Renal cortical epithelial cell (primary cell): ENCODE measurements at places on chromosomes 7 and 10. TPM values are rescaled to one million over a fixed set of nuclear protein-coding genes. Genes with fewer than 3 reads are reported as not detected.

DNA sequence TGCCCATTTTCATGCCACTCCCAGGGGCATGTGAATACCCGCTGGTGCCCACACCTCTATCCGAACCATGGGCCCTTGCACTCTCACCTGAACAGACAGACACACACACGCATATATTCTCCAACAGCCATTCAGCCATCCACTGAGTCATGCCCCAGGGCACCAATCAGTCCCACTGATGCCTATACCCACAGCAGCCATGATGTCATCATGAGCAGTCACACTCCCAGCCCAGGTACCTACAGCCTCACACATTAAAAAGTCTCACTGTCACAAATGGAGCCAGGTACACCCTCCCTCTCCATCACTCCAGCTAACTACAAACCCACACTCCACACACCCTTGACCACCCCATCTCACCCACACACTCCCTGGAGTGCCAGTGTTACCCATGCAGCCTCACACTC lies 12.2 kb downstream of the VSIR start:
- no peak for DNase-seq

- DNase-seq, result no peak
Observed at GRCh38 chr10:14016011-14016536, 314.6 kb downstream of the FRMD4A start.

Gene HTR5A
- total RNA-seq, result not detected in 2 replicates

DNA sequence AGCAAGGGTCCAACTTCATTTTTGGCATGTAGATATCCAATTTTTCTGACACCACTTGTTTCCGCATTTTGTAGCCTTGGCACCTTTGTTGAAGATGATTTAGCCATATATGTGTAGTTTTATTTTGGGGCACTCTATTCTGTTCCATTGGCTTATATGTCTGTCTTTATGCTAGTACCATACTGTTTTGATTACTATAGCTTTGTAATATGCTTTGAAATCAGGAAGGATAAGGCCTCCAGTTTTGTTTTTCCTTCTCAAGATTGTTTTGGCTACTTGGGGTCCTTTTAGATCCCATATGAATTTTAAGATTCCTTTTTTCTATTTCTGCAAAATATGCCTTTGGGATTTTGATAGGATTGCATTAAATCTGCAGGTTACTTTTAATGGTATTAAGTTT lies 9.5 kb upstream of the BTBD16 start:
- DNase-seq, result no peak

DNA sequence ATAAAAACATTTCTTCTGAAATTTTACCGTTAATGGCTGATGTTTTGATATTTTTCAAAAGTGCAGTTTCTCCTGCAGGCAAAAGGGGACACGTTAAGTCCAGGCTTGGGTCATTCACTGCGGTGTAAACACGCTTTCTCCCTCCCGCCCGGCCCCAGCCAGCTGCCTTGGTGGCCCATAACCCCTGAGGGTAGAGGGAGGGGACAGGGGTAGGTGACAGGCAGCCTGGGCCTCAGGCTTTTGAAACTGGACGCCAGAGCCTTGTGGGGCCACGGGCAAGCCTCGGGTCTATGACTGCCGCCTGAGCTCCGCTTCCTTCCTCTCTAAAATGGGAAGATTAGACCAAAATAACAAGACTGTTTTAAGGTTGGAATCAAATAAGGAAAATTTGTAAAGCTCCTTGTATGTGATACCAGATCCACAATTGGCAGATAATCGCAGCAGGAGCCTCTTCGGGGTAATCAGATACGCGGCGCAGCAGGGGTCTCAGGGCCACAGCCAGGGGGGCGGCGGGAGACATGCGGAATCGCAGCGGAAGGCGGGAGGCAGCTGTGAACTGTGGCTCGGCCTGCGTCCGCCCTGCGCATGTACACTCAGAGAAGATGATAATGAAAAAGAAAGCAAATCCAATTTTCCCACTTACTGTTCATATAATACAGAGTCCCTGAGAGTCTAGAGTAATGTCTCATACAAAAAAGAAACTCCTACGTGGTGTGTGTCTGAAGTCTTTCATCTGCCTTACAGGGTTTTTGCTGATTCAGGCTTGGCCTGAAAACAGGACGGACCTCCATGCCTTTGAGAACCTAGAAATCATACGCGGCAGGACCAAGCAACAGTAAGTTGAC lies 138.3 kb downstream of the EGFR start:
- DNase-seq, result no peak

DNA sequence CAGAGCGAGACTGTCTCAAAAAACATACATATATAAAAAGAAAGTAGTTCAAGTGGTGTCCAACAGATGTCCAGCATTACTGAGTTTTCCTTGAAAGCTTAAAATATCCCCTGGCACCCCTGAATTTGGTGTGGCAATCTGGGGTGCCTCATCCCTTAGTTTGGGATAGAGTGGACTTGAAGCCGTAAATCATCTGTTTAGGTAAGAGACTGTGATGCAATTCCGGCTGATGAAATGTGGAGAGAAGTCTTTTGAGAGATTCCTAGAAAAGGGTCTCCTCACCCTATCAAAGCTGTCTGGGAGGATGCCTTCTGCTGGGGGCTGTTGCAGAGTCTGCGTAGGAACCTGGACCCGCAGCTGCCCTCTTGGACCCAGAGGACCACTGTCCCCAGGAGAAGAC lies 408.0 kb downstream of the RPS24 start:
- no peak for DNase-seq

Gene PANK1
- total RNA-seq, result 14.6 and 25.3 TPM in 2 replicates

DNA sequence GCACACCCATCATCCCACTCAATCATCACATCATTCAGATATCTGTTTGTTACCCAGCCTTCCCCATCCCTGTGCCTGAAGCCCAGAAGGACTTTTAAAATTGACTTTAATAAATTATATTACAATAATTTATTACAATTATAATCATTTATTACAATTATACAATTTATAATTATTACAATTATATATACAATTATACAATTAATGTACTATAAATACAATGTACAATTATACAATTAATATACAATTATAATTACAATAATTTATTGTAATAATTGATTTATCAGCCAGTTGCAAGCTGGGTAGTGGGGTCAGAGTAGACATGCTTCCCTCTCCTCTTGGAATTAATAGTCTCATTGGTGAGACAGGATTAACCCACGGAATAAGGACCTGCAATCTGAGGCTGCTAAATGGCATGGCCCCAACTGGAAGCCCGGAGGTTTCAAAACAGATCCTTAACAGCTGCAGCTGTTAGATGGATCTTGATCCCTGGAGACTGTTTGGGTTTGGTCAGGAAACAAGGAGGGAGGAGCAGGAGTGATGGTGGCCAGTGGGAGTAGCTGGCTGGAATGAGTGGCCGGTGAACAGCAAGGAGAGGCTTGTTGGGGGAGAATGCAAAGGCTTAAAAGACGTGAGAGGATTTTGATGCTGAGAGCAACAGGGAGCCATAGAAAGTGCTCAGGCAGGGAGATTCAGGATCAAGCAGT lies 402.8 kb upstream of the PODXL start:
- DNase-seq, result no peak

DNA sequence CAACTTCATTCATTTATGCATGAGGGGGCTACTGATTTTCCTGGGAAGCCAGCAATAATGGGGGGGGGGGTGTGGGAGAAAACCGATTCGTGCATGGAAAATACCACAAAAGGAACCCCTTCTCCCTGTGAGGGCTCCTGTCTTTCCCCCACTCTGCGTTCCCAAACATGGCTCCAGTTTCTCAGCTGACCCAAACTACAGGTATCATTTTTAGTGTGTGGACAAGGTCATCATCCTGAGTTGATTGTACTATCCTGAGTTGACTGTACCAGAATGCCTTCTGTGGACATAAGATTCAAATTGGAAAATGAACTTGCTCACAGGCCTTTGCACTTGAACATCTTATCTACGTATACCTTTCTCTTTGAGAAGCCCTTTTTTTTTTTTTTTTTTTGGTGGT lies 49.9 kb downstream of the ZRANB1 start:
- no peak for DNase-seq

GRCh38 chr10:1114315-1114714 lies 58.1 kb downstream of the WDR37 start:
- DNase-seq, result no peak

Gene MRM2
- total RNA-seq, result 17.9 and 25.9 TPM in 2 replicates

Gene LHPP
- total RNA-seq, result 18.1 and 18.4 TPM in 2 replicates

DNA sequence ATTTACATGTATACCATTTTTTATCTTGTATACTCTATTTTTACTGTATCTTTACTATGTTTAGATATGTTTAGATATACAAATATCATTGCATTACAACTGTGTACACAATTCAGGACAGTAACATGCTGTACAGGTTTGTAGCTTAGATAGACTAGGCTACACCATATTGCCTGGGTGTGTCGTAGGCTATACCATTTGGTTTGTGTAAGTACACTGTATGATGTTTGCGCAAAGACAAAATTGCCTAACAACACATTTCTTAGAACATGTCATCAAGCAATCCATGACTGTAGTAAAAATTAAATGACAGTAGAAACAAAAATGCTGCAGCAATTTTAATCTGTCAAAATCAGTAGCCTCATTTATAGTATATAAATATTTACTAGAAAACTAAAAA lies 812.2 kb downstream of the GRM8 start:
- no peak for DNase-seq

DNA sequence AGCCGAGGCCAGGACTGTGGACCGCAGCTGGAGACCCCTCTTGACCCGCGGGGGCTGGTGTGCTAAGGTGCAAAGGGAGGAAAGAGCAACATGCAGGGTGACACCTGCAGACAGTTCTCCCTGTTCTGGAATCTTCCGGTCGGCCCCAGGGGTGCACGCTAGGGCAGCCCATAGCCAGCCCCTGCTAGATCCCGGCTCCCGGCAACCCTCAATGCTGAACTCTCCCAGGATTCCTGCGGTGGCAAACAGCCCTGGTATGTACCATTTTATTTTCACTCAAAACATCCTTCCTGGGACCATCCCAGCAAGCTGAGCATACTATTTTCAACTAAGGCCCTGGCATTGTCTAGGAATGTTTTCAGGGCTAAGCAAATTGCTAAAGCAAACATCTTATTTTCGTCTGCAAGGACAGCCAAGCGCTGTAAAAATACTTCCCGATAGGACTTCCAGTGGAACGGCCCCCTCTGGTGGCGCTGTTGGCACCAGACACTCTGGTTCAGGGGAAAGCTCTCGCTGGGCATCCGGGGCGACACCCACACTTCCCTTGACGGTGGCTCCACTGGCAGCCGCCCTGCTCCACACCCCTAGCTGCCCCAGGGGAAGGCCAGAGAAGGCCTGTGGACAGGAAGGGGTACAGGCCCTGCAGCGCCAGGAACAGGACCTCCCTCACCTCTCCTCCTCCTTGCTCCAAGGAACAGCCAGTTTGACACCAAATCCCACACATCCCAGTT lies 99.4 kb downstream of the CTBP2 start:
- peak; percentile 87 for DNase-seq

DNA sequence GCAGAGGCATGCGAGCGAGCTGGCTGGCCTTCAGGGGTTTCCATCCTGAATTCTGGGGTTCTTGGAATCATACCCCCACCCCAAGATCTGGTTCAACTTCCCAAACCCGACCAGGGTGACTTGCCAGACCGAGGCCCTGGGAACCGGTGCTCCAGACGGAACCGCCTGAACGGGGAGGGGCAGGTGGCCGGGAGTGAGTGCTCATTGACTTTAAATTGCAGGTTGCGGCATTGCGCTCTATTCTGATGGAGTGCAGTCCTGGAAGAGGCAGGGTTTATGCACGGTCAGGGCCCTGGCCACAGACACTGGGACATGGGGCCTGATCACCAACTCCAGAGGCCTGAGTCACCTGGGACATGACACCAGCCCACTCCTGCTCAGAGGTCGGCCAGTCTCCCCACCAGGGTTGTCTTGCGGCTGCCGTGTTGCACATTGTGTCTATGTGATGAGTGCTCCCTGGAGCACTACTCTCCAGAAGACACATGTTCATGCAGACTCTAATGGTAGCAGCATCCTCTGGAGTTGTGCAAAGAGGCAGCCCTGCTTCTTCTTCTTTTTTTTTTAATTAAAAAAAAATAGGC lies 5.8 kb upstream of the DDIT4 start:
- no peak for DNase-seq

DNA sequence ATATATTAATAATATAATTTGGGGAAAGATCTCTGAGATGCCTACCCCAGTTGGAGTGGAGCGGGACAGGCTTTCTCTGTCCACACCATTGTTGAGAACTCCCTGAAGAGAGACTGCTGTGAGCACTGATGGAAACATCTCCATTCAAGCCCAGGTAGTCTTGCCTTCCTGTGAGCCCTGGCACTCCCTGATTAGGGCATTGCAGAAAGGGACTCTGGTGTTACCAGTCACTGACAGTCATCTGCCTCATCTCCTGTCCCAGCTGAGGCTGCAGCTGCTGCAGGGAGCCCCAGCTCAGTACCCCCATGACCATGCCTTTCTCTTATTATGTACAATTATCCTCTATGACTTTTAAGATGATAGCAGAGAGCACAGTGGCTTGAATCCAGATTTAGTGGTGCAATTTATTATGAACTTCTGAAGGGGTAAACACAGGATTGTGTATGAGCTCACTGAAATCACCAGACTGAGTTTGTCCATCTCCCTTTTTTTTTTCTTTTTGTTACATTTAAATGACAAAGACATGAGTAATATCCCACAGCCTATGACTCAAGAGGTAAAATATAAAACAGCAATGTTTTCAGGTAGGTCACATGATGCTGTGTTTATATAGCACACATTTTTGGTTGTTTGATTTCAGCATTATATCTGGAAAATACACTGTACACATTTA lies 236.9 kb downstream of the SLC25A13 start:
- DNase-seq, result peak; percentile 94

GRCh38 chr7:155213385-155213784 lies 84.3 kb upstream of the INSIG1 start:
- no peak for DNase-seq

DNA sequence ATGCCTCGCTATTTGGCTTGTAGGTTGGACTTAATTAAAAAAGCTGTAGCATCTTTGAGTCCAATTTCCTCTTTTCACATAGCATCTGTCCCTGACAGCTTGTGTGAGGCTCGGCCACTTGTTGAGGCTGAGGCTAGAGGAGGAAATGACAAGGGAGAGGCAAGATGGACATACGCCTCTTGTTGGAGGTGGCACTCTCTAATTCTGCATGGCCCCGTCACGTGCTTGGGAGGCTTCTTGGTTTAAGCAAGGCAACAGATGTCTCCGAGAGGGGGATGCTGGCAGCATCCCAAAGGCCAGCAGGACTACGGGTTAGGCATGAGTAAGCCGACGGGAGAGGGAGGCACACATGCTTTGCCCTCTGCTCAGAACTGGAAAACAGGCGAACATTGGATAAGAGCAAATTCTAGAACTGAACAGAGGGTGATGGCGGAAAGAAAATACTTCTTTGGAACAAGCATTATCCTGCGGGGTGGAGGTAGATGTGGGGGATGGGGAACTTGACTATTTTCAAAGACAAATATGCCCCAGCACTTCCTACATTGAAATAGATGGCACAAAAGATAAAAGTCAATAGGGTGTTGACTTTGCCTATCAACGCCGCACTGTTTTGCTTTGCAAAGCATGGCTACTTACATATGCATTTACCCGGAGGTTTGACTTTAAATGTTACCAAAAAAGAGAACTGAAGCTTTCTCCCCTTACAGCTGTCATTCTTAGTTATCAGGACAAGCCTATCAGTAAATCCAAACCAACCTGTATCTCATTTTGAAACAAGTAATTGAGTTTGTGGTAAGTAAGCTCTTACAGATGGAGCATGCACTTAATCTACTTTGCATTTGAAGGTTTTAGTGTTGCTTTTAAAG lies 94.8 kb downstream of the CHN2 start:
- DNase-seq, result peak; percentile 59
